Natural killer cell (primary cell): ENCODE measurements at places on chromosomes 16 and 17. TPM values are rescaled to one million over a fixed set of nuclear protein-coding genes. Genes with fewer than 3 reads are reported as not detected.

Gene CTRB2
- not detected for total RNA-seq

Gene ABCA3
- total RNA-seq, result 16.6 TPM

Gene TAC4
- total RNA-seq, result not detected

Gene SLC47A1
- 0.29 TPM for total RNA-seq

Gene BCL6B
- total RNA-seq, result 0.49 TPM

Gene CHP2
- total RNA-seq, result not detected

DNA sequence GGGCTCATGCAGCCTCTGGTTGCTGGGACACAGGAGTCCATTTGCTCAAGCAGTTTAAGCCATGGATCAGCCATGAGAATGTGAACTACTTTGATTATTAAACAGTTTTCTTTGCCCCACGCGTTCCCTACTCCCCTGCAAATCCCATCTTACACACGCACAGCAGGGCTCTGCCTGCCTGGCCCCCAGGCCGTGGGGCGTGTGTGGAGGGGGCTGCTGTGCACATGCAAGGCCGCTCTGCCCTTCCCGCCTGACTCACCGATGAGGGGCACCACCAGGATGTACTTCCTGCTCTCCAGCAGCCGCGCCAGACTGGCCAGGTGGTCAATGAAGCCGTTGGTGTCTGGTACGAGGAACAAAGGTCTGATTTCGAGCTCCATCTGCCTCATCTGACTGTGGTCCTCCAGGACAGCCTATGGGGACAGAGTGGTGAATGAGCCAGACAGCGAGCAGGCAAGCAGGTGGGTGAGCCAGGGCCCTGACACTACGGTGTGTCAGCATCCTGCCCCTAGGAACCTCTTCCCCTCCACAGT lies 13.7 kb downstream of the HIC1 start:
- peaks cover 44% of the 10 kb centered on the region for H3K4me1 ChIP-seq
- H3K36me3 ChIP-seq, result peaks cover 27% of the 10 kb centered on the region
- H3K27me3 ChIP-seq, result no peaks in the 10 kb centered on the region
- no peak overlapping the region for H3K4me3 ChIP-seq
- DNase-seq, result no peak

- no peak overlapping the region for H3K27ac ChIP-seq
- peaks cover 10% of the 10 kb centered on the region for H3K4me1 ChIP-seq
- H3K36me3 ChIP-seq, result no peaks in the 10 kb centered on the region
Observed at GRCh38 chr16:4935241-4935855, 1.6 kb downstream of the PPL start.

- H3K4me3 ChIP-seq, result no peak overlapping the region
- no peaks in the 10 kb centered on the region for H3K27me3 ChIP-seq
- peaks cover 91% of the 10 kb centered on the region for H3K4me1 ChIP-seq
- peak overlapping the region; percentile 30 for H3K27ac ChIP-seq
- DNase-seq, result peak; percentile 65
Observed at GRCh38 chr17:77869665-77870132, 88.8 kb upstream of the TNRC6C start.

DNA sequence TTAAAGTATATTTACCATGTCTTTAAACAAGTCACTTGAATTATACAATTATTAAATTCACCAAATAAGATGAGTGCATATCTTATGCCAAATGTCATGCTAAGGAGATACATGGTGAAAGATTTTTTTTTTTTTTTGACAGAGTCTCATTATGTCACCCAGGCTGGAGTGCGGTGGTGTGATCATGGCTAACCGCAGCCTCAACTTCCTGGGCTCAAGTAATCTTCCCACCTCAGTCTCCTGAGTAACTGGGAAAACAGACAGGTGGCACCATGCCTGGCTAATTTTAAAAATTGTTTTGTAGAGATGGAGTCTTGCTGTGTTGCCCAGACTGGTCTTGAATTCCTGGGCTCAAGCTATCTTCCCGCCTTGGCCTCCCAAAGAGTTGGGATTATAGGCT lies 149.0 kb upstream of the GOT2 start:
- H3K27ac ChIP-seq, result no peak overlapping the region
- no peaks in the 10 kb centered on the region for H3K27me3 ChIP-seq
- no peak overlapping the region for H3K4me3 ChIP-seq
- H3K36me3 ChIP-seq, result no peaks in the 10 kb centered on the region

DNA sequence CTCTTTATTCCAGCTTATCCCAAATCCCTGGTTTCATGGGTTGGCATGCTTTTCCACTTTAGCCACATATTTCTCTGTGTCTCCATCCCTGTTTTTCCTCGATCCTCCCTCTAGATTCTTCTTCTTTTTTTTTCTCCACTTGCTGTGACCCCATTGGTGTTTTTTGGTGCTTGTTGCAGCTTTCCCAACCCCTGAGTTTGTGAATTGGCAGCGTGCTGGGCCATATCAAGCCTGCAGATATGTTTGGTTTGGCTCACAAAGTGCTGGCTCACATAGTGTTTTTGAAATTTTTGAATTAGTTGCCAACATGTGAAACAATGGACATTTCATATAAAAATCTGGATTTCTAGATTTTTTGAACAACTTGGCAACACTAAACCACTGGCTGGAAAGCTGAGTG lies 8.8 kb downstream of the GPR139 start:
- no peaks in the 10 kb centered on the region for H3K4me1 ChIP-seq
- no peak overlapping the region for H3K27ac ChIP-seq
- H3K36me3 ChIP-seq, result no peaks in the 10 kb centered on the region

DNA sequence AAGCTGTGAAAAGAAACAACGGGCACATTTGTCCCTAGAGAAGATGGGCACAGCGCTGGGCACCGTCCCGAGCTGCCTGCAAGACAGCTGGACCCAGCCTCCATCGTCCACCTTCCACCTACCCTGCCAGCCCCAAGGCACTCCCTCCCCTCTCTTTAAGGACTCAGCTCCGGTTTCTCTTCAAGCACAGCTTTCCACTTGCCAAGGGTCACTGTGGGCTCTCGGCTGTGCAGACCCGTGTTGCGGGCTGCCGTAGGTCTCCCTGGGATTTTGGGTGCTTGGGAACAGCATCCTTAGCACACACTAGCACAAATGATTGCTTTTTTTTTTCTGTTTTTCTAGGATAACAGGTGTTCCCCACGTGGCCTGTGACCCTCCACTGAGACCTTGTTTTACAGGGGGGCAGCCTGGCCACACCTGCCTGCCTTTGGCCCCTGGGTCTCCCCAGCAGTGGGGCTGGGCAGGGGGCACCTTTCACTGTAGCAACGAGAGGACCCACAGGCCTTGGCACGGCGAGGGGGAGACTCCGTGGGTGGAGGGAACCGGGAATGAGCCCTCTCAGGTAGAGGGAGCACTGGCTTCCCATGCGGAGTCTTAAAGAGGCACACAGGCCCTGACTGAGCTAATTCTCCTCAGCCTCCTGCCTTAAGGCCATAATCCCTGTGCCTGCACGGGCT lies 1.4 kb downstream of the CHMP6 start:
- H3K27me3 ChIP-seq, result no peaks in the 10 kb centered on the region
- peak overlapping the region; percentile 73 for H3K4me3 ChIP-seq
- H3K4me1 ChIP-seq, result peaks cover 55% of the 10 kb centered on the region
- peaks cover 25% of the 10 kb centered on the region for H3K36me3 ChIP-seq
- no peak overlapping the region for H3K27ac ChIP-seq
- no peak for DNase-seq

GRCh38 chr17:49509588-49509917 lies 14.5 kb downstream of the NGFR start:
- DNase-seq, result no peak
- no peak overlapping the region for H3K27ac ChIP-seq
- peaks cover 19% of the 10 kb centered on the region for H3K4me1 ChIP-seq

GRCh38 chr16:8044796-8045195 lies 545.5 kb downstream of the TMEM114 start:
- H3K27me3 ChIP-seq, result no peaks in the 10 kb centered on the region
- H3K27ac ChIP-seq, result no peak overlapping the region
- H3K4me1 ChIP-seq, result no peaks in the 10 kb centered on the region
- DNase-seq, result no peak

DNA sequence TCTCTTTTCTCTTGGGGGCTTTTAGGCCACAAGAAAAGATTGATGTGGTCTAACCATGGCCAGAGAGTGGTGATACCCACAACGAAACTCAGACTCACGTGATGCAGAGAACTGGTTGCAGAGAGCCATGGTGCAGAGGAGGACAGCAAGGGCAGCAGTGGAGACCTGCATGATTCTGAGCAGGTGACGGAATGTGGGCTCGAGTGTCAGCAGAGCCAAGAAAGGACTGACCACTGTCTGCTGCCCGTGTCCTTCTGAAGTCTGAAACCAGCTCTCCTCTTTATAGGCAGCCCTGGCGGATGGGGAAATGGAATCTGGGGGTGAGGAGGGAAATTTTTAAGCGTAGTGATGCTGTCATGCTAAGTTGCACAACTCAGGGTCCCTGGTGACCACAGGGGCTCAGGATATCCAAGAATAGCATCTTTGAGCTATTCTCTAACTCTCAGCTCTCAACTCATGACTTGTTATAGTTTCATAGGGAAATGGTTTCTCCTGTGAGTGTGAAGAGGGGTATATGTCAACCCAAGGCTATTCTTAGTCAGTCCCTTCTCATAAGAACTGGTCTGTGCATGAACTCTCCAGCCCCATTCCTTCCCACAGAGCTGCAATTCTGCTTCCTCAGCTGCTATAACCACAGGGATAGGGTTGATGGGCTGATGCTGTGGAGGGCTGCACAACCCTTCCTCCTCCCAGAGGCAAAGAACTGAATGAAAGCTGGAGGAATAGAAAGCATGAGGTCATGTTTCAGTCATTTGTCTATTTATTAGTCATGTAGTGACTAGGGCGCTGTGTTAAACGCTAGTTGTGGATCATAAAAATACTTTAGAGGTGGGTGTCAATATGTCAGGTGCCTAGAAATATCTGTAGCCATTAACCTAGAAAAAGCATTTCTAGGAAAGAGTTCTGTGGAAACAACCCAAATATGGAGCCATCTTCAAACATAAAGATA lies at the start of gene CCL3:
Gene CCL3, minus strand, starts transcription at position 256 of the 949 bp plus-strand sequence. Its CDS starts 85 bp downstream, at position 171.
- H3K4me3 ChIP-seq, result peak within 1 kb of the TSS; percentile 33
- peak within 1 kb of the TSS; percentile 87 for H3K27ac ChIP-seq
- H3K4me1 ChIP-seq, result peaks cover 55% of the 10 kb centered on the region

DNA sequence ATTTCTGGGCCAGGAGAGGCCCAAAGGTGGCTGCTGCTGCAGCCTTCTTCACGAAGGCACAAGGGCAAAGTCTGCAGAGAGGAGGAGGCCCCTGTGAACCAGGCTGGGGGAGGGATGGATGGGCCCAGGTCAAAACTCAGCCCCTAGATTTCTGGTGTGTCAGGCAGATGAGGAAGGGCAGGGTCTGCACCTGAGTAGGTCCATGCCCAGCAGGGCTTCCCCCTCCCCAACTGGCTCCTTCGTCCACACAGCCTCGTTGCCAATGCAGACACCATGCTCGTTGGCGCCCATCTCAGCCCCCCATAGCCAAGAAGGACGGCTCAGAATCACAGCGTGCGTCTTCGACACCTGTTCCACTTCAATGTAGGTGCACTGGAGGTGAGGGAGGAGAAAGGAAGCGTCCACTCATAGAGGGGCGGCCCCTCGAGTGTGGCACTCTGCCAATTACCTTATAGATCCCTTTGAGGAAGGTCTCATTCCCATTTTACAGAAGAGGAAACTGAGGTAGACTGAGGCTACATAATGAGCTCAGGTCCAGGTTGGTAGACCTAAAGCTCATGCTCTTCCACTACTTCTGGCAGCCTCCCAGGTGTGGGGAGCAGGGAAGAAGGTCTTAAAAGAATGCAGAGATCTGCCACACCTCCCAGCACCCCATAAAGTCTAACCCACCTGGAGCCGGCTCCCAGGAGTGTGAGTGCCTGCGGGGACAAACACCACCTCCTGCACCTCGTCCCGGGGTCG lies 902 bp downstream of the SCRN2 start:
- peak overlapping the region; percentile 90 for H3K4me3 ChIP-seq
- peaks cover 18% of the 10 kb centered on the region for H3K4me1 ChIP-seq
- peaks cover 4% of the 10 kb centered on the region for H3K27me3 ChIP-seq
- no peak overlapping the region for H3K27ac ChIP-seq

DNA sequence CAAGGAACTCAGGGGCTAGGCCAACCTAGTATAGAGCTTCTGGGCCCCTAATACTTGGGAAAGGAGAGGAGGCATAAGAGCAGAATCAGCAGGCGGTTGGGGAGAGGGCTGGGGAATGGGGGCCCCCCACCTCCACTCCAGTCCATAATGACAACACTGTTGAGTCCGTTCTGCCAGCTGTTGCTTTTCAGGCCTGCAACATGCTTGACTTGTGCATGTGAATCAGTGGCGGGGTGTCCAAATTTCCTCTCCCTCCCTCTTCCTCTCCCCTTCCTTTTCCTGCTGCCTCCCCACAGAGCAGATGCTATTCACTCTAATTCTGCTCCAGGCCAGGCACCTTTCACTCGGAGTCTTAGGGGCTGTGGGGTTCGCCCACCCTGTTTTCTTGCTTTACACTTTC lies 31.7 kb downstream of the SGSM2 start:
- H3K27ac ChIP-seq, result no peak overlapping the region
- peaks cover 6% of the 10 kb centered on the region for H3K36me3 ChIP-seq
- no peak for DNase-seq
- H3K27me3 ChIP-seq, result no peaks in the 10 kb centered on the region
- H3K4me1 ChIP-seq, result no peaks in the 10 kb centered on the region

DNA sequence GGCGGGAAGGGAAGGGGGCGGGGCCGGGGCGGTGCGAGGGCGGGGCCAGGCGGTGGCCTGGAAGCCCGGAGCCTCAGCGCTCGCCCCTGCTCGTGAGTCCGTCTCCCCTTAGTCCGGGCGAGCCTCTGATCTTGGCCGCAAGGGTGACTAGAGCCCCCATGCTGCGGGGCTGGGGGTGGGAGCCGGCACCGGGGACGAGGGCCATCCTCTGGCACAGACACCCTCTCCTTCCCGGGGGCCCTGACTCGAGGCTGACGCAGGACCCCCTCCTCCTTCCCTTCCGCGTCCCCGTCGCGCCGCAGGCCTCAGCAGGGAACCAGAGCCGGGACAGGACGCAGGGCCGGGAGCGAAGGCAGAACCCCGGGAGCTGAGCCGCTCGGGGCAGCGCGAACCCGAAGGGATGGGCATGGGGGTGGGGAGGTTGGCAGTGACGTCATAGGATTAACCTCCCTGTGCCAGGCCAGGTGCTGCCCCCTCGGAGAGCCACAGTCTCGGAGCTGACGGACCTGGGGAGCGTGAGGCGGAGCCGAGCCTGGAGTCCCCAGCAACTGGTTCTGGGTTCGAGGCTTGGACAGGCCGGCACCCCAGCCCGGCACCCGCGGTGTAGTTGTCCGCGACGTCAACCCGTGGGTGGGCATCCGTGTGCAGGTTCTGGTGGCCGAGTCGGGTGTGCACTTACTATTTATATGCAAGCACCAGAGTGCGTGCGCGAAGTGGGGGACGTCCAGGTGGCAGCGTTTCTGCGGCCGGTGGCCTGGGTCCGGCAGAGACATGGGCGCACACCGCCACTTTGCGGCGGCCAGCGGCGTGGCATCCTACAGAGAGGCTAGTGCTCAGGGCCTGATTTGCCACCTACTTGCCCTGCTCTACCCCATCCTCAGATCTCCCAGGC lies 503 bp upstream of the PLCD3 start:
- H3K36me3 ChIP-seq, result no peaks in the 10 kb centered on the region
- H3K4me3 ChIP-seq, result peak overlapping the region; percentile 71
- DNase-seq, result peak; percentile 65

- H3K27ac ChIP-seq, result no peak overlapping the region
- H3K36me3 ChIP-seq, result no peaks in the 10 kb centered on the region
- DNase-seq, result no peak
- H3K27me3 ChIP-seq, result peaks cover 7% of the 10 kb centered on the region
- H3K4me1 ChIP-seq, result peaks cover 5% of the 10 kb centered on the region
- no peak overlapping the region for H3K4me3 ChIP-seq
Observed at GRCh38 chr17:82365606-82366295, 5.8 kb upstream of the UTS2R start.
